ENCODE measurements at places on chromosomes 3 and 15. TPM values are rescaled to one million over a fixed set of nuclear protein-coding genes. Genes with fewer than 3 reads are reported as not detected.
A peak's percentile ranks its signal among the peaks of the same experiment; 100 is the strongest.

- peaks cover 12% of the 10 kb centered on the region for H3K4me1 ChIP-seq
- H3K27me3 ChIP-seq, result no peaks in the 10 kb centered on the region
- H3K27ac ChIP-seq, result peak overlapping the region; percentile 31
- no peaks in the 10 kb centered on the region for H3K36me3 ChIP-seq
Measured at GRCh38 chr15:70165716-70166284, 68.1 kb upstream of the TLE3 start.

- no peak for DNase-seq
- no peak overlapping the region for H3K4me3 ChIP-seq
- H3K27ac ChIP-seq, result no peak overlapping the region
- H3K27me3 ChIP-seq, result no peaks in the 10 kb centered on the region
Measured at GRCh38 chr3:12303993-12304392, 15.1 kb downstream of the PPARG start.

- no peak overlapping the region for H3K27ac ChIP-seq
- peaks cover 8% of the 10 kb centered on the region for H3K4me1 ChIP-seq
- no peaks in the 10 kb centered on the region for H3K36me3 ChIP-seq
- no peak overlapping the region for H3K4me3 ChIP-seq
- no peak for DNase-seq
Measured at GRCh38 chr3:107973152-107973551, 117.7 kb downstream of the CD47 start.

DNA sequence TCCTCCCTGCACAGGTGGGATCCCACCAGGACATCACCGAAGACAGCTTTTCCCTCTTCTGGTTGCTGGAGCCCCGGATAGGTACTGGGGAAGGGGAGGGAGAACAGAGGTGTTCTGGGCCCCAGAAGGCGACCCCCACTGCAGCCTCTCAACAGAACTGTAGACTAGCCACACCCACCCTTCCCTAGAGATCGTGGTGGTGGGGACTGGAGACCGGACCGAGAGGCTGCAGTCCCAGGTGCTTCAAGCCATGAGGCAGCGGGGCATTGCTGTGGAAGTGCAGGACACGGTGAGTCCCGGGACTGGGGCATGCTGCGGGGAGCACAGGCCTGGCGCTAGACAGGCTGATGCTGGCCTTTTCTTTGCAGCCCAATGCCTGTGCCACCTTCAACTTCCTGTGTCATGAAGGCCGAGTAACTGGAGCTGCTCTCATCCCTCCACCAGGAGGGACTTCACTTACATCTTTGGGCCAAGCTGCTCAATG, 809 bp downstream of the NDUFAF3 start:
- peak overlapping the region; percentile 89 for H3K4me3 ChIP-seq
- peak overlapping the region; percentile 100 for H3K27ac ChIP-seq
- H3K36me3 ChIP-seq, result no peaks in the 10 kb centered on the region
- peaks cover 28% of the 10 kb centered on the region for H3K4me1 ChIP-seq

EBLN2 gene
- 9.3 TPM for total RNA-seq
